Stromal cell of bone marrow (primary cell): ENCODE measurements at places on chromosomes 6 and 20.

GRCh38 chr6:16324184-16324583 is 85.8 kb downstream of the GMPR start:
- no peak for DNase-seq

GRCh38 chr6:139184047-139184446 is 49.2 kb downstream of the HECA start:
- DNase-seq: no peak

DNA sequence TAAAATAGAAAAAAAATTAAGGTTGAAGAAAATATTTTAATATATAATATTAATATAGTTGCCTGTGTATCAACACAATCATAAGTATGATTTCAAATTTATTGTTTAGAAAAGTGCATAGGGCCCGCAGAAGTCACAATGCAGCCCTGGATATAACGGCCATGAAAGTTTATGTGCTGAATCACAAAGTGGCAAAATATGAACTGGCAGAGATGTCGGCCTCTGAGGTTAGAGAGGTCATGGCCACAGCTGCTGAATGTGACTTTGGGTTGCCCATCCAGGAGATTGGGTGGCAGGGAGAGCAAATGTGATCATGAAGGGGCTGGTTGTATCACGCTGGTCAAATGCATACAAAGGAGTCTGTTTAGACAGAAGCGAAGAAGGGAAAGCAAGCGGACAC is 35.7 kb downstream of the COL11A2 start:
- DNase-seq: no peak

- DNase-seq: no peak
Measured at GRCh38 chr6:45783716-45784115, 231.9 kb downstream of the CLIC5 start.

DNA sequence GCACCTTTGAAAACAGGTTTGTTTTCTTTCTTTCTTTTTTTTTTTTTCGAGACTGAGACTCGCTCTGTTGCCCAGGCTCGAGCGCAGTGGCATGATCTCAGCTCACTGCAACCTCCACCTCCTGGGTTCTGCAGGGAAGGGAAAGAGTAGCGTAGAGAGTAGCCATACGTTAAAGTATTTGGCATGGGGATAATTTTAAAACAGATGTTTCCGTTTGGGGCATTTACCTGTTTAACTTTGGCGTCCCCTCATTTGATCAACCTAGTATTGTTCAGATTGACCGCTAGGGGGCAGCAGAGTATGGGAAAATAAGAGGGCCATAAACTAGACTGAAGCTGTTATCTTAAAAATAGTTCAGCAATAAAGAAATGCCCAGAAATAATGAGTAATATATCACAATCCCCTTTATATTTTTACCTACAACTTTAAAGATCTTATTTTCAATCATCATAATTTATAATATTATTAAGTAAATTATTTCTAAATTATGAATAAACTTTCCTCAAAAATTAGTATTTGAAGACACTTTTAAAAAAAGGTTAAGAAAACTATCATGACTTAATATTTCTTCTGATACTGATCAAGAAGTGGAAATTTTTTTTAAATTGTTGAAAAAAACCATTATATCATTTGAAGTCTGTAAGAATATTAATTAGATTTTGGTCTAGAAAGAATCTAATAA is 7.6 kb upstream of the TAAR9 start:
- peak; percentile 33 for DNase-seq

- no peak for DNase-seq
Measured at GRCh38 chr6:14811775-14812428, 434.0 kb upstream of the JARID2 start.

DNA sequence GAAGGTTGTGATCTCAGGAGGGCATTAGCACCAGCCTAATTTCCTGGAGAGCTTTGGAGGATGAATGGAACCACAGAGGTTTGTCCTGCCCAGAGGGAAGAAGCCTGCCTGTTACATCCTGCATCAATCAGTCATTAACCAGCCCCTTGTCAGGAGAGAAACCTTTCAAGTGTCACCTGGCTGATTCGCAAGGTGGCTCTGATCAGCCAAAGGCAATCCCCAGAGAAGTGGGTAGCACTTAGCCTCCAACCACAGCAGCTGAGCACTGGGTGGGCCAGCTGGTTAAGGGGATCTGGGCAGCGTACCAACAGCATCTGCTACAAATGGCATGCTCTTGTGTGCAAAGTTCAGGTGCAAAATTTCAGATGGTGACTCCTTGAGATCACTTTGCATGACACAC is 26.9 kb downstream of the ANKEF1 start:
- DNase-seq: no peak

DNA sequence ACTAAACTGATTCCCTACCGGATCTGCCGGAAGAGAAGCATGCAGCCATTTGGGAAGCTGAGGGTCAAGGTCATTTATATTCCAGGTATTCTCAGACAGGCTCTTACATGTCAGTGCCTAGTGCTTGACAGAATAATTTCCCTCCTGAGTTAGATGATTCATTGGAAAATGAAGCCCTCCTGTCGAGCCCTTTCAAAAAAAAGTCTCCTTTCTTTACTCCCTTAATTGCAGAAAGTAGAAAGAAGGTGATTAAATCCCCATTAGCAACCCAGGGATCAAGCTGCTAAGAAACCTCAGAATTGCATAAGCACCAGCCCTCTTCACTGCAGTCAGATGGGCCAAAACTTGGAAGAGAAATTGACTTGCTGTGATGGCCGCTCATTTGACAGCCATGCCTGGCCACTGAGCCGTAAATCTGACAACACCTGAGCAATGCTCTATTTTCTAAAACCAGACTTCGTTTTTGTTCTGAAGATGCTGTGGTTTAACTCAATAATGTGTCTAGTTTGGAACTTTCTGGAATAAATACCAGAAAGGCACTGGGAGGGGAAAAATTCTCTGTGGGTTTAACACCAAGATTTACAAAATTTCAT is 61.0 kb upstream of the ARMH2 start:
- DNase-seq: no peak

DNA sequence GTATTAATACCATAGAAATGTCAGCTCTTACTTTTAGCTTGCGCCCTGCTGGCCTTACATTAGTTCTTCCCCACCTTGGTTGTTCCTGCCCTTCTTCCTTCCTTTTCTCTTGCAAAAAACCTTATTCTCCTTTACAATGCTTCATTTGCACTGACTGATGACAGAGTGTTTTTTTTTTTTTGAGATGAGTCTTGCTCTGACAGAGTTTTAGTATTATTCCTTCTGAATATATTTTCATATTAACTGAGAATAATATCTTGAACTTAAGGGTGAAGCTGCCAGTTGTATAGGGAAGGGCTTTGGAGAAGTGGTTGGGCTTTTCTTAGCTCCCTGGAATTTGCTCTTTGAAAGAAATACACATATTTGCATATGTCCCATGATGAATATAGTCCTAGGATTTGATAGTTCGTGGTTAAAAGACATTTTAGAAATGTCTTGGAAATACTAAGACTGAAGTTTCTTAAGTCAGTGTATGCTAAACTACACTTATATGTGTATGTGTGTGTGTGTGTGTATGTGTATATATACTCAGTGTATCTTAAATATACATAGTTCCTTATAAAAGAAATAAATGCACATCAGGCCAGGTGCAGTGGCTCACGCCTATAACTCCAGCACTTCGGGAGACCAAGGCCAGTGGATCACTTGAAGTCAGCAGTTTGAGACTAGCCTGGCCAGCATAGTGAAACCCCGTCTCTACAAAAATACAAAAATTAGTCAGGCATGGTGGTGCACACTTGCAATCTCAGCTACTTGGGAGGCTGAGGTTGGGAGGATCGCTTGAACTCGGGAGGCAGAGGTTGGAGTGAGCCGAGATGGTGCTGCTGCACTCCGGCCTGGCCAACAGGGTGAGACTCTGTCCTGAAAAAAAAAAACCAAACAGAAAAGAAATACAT is 216.1 kb upstream of the MYLIP start:
- DNase-seq: no peak
